Breast epithelium (tissue), 4 donors: ENCODE measurements at places on chromosomes 4 and X.

DNA sequence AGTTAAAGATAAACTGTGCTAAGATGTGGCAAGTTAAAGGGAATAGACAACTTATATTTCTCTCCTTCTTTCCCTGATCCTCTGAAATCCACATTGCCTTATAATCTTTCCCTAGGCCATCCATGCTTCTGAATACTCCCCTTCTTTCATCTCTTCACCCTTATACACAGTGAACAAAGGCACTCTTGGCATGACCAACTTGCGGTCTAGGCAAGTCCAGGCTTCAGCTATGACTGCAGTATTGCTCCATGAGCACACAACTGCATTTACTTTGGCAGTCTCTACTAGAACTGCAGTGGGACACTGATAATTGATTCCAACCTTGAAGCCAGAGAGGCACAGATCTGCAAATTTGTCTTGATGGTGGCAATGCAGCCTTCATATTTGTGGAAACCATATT, 24.2 kb upstream of the UBA6 start:
- no peak overlapping the region for H3K27ac ChIP-seq
- DNase-seq = no peak
- H3K36me3 ChIP-seq = no peaks in the 10 kb centered on the region
- H3K4me3 ChIP-seq = no peak overlapping the region
- H3K27me3 ChIP-seq = no peaks in the 10 kb centered on the region

GRCh38 chr4:110211007-110211769, 12.8 kb upstream of the ELOVL6 start:
- no peak overlapping the region for H3K27ac ChIP-seq
- no peaks in the 10 kb centered on the region for H3K27me3 ChIP-seq
- H3K4me3 ChIP-seq = no peak overlapping the region
- H3K36me3 ChIP-seq = no peaks in the 10 kb centered on the region
- H3K4me1 ChIP-seq = no peaks in the 10 kb centered on the region

- no peak overlapping the region for H3K4me3 ChIP-seq
- no peaks in the 10 kb centered on the region for H3K36me3 ChIP-seq
- no peaks in the 10 kb centered on the region for H3K4me1 ChIP-seq
- no peak for DNase-seq
- no peak overlapping the region for H3K27ac ChIP-seq
Measured at GRCh38 chr4:119652998-119653397, 24.4 kb upstream of the PDE5A start.

GRCh38 chrX:133609166-133609565, 193.9 kb upstream of the GPC4 start:
- H3K27me3 ChIP-seq = no peaks in the 10 kb centered on the region
- no peak overlapping the region for H3K4me3 ChIP-seq
- H3K27ac ChIP-seq = no peak overlapping the region
- no peaks in the 10 kb centered on the region for H3K4me1 ChIP-seq

DNA sequence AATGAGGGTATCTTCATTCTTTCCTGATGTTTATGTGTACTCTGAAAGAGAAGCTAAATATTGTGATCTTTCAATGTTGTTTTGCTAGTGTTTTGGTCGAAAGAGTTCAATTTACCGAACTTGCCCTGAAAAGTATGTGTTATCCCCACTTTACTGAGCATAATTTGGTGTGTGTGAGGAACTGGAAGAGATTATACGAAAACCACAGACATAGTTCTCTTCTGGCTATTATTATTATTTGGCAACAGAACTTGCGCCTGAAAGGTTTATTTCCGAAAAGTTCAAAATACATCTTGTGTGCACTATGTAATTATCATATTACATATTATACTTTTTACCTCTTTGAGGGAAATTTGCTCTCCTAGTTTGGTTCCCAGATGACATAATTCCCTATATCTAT, 232.5 kb upstream of the INTU start:
- no peak overlapping the region for H3K27ac ChIP-seq
- no peak overlapping the region for H3K4me3 ChIP-seq
- no peaks in the 10 kb centered on the region for H3K27me3 ChIP-seq

- H3K4me3 ChIP-seq = no peak overlapping the region
- H3K36me3 ChIP-seq = no peaks in the 10 kb centered on the region
- H3K27ac ChIP-seq = peak overlapping the region; percentile 68
- peak; percentile 57 for DNase-seq
Measured at GRCh38 chr4:139951021-139951420, 203.0 kb downstream of the MAML3 start.

DNA sequence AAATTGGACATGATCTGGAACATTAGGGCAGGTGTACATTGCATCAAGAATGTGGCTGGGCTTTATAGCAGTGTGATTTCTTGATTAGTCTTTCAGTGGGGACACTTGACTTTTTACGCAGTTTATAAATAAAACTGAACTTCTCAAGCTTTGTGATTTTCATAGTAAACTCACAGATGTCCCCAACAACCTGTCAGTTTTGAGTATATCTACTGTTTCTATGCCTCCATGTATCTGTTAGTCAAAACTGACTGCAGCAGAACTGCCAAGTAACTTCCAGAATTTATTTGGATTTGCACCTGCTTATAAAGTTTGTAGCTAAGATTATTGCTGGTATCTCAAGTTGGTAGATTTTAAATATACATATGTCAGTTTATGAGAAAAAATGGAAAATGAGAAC, 20.0 kb downstream of the PTTG2 start:
- no peak overlapping the region for H3K4me3 ChIP-seq
- no peaks in the 10 kb centered on the region for H3K36me3 ChIP-seq
- no peaks in the 10 kb centered on the region for H3K27me3 ChIP-seq
- no peaks in the 10 kb centered on the region for H3K4me1 ChIP-seq
- H3K27ac ChIP-seq = no peak overlapping the region

- DNase-seq = no peak
- H3K27ac ChIP-seq = no peak overlapping the region
- H3K36me3 ChIP-seq = no peaks in the 10 kb centered on the region
- H3K4me1 ChIP-seq = no peaks in the 10 kb centered on the region
- no peaks in the 10 kb centered on the region for H3K27me3 ChIP-seq
Measured at GRCh38 chr4:30553151-30553550, 167.0 kb upstream of the PCDH7 start.

DNA sequence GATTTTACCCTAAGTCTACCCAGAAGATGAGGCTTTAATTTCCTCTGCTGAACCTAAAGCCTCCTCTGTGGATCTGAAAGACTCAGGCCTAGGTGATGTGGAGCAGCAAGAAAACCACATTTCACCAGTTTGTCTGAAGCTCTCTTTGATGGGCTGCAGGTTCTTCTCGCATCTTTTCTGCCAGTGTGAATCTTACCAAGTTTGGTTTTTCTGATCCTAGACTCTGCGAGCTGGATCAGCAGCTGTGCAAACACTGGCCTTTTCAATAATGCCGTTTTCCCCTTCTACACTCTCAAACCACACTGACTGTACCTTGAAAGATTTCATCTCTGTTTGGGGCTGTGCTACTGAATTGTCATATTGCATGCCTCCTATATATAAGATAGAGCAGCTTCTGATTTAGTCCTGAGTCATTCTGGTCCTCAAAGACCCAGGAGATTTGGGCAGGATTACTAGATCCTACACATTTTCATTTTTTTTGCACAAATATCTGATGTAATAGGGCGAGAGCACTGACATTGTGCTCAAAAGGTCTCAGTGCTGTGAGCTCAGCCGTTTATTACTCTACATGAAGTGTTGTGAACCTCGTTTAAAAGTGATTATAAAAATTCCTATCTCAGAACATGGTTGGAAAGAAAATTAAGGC, 133.6 kb upstream of the FAM9C start:
- H3K27ac ChIP-seq = no peak overlapping the region
- H3K36me3 ChIP-seq = no peaks in the 10 kb centered on the region
- H3K4me3 ChIP-seq = no peak overlapping the region
- no peak for DNase-seq
- no peaks in the 10 kb centered on the region for H3K4me1 ChIP-seq

- no peak for DNase-seq
- no peak overlapping the region for H3K27ac ChIP-seq
- no peak overlapping the region for H3K4me3 ChIP-seq
- H3K36me3 ChIP-seq = no peaks in the 10 kb centered on the region
Measured at GRCh38 chr4:164424846-164425245, 329.1 kb upstream of the SMIM31 start.

DNA sequence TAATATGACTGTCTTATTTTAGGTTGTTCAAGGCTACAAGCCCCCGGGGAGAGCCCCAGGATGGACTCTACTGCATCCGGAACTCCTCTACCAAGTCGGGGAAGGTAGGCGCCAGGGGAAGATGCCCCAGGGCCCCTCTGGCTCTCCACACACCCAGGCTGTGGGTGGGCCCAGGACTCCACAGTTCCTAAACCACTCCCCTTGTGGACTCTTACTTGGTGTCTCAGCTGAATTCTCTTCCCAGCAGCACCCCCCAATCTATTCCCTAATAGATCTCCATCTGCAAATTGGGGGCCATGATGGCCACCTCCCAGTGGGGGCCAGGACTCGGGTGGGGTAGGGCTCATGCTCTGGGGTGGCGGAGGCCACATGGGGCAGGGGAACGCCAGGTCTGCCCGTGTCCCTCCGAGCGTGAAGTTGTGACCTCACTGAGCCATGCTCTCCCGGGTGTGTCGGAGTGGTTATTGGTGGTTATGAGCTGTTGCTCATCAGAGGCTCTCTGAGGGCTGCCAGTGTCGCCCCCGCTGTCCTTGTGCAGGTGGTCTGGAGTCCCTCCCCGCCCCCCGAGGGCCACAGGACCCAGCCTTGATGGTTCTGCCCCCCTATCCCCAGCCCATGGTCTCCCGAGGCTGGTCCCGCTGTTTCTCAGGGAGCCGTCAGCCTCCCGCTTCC, 11.2 kb upstream of the ADD1 start:
- H3K4me3 ChIP-seq = no peak overlapping the region
- no peaks in the 10 kb centered on the region for H3K4me1 ChIP-seq
- no peaks in the 10 kb centered on the region for H3K27me3 ChIP-seq
- DNase-seq = no peak
- peak overlapping the region; percentile 7 for H3K27ac ChIP-seq

- no peaks in the 10 kb centered on the region for H3K4me1 ChIP-seq
- no peak overlapping the region for H3K27ac ChIP-seq
- H3K36me3 ChIP-seq = no peaks in the 10 kb centered on the region
- no peak for DNase-seq
Measured at GRCh38 chr4:186878203-186878776, 154.6 kb upstream of the FAT1 start.

GRCh38 chrX:17374619-17375366, at the start of gene NHS:
TSS of gene NHS (plus strand) at chrX:17375200. CDS start at chrX:17375758, 558 bp downstream.
- no peaks in the 10 kb centered on the region for H3K27me3 ChIP-seq
- H3K36me3 ChIP-seq = no peaks in the 10 kb centered on the region
- peak within 1 kb of the TSS; percentile 79 for H3K27ac ChIP-seq
- DNase-seq = peak; percentile 58
- H3K4me1 ChIP-seq = no peaks in the 10 kb centered on the region

DNA sequence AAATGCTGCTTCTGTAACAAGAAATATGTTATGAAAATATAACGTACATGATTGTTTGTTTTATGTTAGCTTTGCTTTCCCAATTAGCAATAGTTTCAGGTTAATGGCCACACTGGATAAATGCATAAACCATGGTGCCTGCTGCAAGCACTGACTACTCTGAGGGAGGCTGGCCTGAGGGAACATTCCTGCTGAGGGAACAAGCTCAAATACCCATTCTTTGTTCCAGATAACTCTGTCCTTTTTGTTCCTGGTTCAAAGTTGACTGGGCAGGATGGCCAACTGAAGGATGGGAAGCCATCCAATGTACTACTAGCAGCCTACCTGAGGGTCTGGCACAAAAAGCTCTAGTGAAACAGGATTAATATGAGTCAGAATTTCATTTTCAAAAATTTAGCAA, 37.5 kb downstream of the NUP62CL start:
- no peaks in the 10 kb centered on the region for H3K4me1 ChIP-seq
- H3K27ac ChIP-seq = no peak overlapping the region
- H3K27me3 ChIP-seq = no peaks in the 10 kb centered on the region
- H3K4me3 ChIP-seq = no peak overlapping the region
- DNase-seq = no peak

DNA sequence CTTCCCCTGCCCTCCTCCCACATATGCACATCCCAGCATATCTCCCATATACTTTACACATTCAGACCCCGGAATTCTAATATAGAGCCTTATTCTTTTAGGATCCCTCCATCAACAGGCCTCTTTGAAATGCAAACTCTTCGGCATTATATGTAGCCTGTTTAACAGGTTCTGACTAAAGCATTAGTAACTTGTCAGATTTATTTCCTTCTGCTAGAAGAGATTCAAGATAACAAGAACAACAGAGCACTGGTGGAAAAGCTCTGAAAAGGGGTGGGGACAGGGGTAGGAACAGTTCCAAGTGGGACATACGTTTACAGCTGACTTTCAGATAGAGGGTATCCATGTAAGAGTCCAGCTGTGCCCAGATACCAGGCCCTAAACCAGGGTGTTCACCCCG, 31.7 kb upstream of the PRPS1 start:
- H3K27me3 ChIP-seq = peaks cover 42% of the 10 kb centered on the region
- H3K4me1 ChIP-seq = no peaks in the 10 kb centered on the region
- DNase-seq = no peak

DNA sequence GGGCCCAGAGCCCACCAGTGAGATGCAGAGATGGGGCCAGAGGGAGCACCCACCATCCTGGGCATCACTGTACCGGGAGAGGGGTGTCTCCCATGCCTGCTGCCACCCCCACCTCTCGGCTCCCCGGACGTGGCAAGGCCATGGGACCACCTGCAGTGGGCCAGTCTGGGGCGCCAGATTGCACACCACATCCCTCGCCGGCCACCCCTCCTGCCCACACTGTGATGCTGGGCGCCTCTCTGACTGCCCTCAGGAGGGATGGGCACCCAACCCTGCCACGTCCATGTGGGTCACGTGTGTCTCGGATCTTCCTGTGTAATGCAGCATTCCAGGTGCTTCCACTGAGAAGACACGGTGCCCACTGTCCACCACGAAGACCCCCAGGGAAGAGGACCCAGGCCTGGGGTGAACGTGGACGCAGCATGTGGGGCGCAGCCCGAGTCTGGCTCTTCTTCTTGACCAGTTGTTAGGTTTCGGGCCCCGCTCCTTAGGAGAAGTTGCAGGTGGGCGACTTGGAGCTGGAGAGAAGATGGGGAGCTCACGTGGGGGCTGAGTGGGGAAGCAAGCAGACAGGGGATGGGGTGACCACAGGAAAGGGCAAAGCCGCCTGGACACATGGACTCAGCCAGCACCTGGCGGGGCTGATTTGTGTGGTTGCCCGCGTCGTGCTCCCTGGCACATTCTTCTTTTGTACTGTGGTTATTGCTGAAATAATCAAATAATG, 47.7 kb downstream of the ZFYVE28 start:
- no peaks in the 10 kb centered on the region for H3K4me1 ChIP-seq
- no peak overlapping the region for H3K4me3 ChIP-seq
- DNase-seq = no peak
- H3K36me3 ChIP-seq = no peaks in the 10 kb centered on the region

DNA sequence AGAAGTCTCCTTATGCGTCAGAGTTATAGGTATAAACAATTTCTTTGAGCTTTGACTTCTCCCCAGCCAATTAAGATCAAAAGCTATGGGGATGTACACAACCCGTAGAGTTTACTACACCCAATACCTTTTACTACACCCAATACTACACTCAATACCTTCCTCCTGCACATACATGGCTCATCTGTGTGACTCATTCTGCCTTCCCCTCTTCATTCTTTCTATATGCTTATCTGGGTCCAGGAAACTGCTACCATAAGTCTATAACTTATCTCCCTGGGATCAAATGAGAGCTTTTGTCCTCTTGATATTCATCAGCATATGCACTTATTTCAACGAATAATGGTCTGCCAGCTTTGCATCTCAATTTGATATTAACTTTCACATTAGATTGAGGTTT, 28.2 kb downstream of the ANKRD50 start:
- H3K27me3 ChIP-seq = no peaks in the 10 kb centered on the region
- H3K36me3 ChIP-seq = no peaks in the 10 kb centered on the region
- H3K4me1 ChIP-seq = no peaks in the 10 kb centered on the region
- DNase-seq = no peak
- no peak overlapping the region for H3K27ac ChIP-seq

GRCh38 chrX:101906136-101906796, 25.6 kb downstream of the ZMAT1 start:
- H3K4me3 ChIP-seq = no peak overlapping the region
- no peak for DNase-seq
- no peaks in the 10 kb centered on the region for H3K4me1 ChIP-seq
- H3K36me3 ChIP-seq = no peaks in the 10 kb centered on the region
- no peak overlapping the region for H3K27ac ChIP-seq
